Hypothalamus (tissue), 51 donors: ENCODE measurements at places on chromosomes 11 and 22.
A peak's percentile ranks its signal among the peaks of the same experiment; 100 is the strongest.

DNA sequence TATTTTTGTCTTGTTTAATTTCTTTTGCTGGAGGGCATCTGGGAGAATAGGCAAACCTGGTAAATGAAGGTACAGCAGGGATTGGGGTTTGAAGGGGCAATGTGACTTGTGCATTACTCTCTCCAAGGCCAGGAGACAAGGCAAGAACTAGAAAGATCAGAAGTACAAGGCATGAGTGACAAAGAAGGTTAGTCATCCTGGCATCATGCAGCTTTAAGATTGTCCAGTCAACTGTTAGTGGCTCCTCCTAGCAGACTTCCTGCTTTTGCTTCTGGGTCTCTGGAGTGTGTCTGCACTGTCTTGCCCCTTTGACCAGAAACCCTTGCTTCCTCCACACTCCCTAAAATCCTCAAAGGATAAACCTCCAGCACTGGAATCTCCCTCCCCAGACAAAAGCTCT lies 27.2 kb upstream of the GLYATL1 start:
- DNase-seq: no peak

- DNase-seq: no peak
These were observed 12.2 kb downstream of the MPPED2 start for GRCh38 chr11:30573951-30574350.

DNA sequence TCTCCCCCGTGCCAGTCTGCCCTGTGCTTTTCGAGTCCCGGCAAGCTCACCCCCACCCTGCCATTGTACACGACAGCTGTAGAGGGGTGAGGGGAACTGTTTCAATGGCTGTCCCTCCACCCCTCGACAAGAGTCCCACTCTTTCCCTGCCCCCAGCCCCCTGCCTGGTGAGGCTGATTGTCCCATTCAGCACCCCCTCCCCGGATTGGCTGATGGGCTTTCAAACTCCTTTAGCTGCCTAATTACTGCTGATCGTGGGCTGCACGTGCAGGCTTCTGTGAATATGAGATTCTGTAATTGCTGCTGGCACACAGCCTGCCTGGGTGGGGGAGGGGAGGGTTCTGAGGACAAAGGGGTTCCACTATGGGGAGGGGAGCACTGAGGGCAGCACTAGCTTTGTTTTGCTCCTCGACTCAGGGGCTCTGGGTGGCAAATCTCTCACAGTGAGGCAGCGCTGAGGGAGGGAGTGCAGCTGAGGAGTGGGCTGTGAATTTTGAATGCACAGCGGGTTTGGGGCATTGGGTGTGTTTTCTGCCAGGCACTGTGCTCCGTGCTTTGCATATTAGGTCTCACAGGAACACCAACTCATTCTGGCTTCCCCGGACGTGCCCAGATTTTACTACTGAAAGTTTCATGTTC lies 42.6 kb upstream of the ACCSL start:
- DNase-seq: no peak

- no peak for DNase-seq
These were observed 57.5 kb upstream of the ANO1 start for GRCh38 chr11:70020336-70021214.

DNA sequence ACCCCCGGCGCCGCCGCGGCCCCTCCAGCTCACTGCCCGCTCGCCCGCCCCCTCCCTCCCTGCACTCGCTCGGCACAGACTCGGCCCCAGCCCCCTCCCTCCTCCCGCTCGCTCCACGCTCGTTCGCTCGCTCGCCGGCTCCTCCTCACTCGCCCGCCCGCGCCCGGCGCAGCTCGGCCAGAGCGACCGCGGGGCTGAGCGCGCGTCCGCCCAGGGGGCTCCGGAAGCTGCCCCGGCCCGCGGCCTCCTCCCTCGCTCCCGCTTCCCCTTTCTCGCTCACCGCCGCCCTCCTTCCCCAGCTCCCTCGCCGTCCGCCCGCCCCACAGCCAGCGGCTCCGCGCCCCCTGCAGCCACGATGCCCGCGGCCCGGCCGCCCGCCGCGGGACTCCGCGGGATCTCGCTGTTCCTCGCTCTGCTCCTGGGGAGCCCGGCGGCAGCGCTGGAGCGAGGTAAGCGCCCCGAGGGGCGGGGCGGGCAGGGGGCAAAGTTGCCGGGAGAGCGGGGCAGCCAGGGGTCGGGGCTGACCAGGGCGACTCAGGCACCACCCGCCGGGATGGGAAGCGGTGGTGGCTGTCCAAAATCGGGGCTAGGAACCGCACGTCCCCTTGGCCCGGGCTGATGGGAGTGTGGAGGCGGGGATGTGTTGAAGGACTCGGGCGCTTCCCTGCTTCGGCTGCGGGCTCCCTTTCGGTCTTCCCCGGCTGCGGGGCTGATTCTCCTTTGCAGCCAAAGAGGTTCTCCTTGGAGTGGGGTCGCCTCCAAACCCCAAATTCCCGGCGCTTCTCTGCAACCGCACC lies at the start of gene SEZ6L:
Gene SEZ6L, plus strand, starts transcription at position 148 of the 797 bp plus-strand sequence. Its CDS starts 208 bp downstream, at position 356.
- DNase-seq: peak; percentile 38
